ENCODE measurements at places on chromosomes 2 and 18.

DNA sequence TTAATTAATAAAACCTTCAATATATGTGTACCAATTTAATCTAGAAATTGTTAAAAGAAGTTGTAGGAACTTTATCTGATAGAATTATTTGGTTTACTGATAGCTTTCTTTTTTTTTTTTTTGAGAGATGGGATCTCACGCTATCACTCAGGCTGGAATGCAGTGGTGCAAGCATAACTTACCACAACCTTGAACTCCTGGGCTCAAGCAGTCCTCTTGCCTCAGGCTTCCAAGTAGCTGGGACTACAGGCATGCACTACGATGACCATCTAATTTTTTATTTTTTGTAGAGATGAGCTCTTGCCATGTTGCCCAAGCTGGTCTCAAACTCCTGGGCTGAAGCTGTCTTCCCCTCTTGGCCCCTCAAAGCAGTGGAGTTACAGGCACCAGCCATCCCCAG, 66.8 kb downstream of the CCDC138 start:
- no peak for DNase-seq

DNA sequence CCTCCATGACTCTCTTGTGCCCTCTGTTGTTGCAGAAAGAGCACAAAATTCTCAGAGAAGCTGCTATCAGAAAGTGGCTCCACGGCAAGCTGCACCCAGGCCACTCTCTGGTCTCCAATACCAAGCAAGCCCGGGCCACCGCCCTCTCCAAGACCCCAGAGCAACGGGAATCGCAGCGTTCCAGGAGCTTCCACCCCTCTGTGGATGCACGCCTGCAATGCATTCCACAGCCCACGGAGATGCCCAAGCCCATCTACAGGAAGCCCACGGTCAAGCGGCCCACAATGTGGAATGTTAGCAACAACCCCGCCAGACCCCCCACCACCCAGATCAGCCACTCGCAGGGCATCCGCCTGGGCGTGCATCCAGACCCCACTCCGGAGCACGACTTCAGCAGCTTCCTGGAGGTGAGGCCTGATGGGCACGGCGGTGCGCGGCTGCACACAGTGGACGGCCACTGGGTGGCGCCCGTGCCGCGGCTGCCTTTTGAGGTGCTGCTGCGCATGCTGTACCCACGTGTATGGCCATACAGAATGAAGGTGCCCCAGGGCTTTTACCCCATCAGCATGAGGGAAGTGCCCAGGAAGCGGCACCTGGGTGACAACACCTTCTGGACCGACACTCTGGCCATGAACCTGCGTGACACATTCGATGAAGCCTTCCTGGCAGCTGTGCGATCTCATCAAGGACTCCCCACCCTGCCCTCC, 6.3 kb downstream of the ANKRD53 start:
- DNase-seq = no peak

GRCh38 chr2:136783856-136784255, 18.5 kb downstream of the THSD7B start:
- DNase-seq = no peak

DNA sequence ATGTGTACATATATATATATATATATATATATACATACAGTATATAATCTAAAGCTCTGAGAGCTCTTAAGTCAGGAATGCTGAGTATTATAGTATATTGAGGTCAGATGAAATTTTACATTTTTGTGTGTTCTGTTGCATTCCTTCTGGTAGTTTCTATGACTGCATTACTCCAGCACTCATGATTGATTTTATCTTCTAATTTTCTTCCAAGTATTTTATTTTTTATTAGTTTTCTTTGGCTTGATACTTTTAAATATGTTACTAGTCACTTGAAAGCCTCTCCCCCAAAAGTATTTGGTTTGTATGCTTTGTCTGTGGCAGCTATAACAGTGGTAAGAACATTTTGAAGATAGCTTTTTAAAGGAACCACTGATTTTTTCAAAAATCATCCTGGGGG, 25.0 kb downstream of the METTL21A start:
- DNase-seq = no peak

DNA sequence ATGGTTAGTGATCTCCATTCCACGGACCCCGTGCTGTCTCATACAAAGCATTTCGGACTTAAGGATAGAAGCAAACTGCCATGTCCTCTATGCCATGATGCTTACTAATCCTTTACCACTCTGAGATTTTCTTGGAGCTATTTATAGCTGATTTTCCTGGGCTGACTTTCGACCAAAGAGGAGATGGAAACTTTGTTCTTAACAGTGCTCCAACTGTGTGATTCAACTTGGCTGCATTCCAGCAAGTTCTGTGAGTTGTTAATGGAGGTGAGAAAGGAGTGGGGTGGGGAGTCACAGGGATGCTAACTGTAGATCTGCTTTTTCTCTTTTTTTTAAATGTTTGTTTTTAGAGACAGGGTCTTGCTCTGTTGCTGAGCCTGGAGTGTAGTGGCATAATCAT, 45.5 kb upstream of the MSH2 start:
- DNase-seq = no peak

Data from BE2C (cell line).